ENCODE measurements at places on chromosomes 7 and 10.

GRCh38 chr7:51198654-51199053 is 118.0 kb downstream of the COBL start:
- no peak for DNase-seq

DNA sequence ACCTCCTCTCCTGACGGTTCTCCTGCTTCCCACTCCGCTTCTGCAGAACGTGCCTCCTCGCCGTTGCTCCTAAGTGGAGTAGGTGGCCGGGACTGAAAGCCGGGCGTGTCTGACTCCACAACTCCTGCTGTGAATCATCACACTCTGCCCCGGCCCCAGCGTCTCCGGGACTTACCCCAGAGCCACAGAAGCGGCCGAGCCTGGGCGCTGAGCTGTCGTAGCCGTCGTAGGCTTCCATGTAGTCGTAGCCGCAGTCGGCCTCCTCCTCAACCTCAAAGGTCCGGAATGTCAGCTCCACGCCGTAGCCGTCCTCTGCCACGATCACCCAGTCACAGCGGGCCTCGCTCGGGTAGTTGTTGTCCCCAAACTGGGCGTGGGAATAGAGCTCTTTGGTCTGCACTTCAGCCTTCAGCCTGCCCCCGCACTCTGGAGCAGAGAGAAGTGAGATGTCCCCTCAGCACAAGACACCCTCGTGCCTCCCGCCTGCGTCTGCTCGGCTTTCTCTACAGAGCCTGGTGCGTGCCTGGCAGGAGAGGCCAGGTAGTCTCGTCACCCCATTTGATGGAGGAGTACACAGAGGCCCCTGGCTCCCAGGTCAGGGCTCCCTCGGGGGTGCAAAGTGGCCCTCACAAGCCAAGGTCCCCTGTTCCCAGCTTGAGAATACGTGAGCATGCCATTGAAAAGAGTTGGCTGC is 11.2 kb upstream of the OPALIN start:
- DNase-seq = no peak

GRCh38 chr10:103737735-103738367 is 117.5 kb downstream of the SH3PXD2A start:
- DNase-seq = no peak

DNA sequence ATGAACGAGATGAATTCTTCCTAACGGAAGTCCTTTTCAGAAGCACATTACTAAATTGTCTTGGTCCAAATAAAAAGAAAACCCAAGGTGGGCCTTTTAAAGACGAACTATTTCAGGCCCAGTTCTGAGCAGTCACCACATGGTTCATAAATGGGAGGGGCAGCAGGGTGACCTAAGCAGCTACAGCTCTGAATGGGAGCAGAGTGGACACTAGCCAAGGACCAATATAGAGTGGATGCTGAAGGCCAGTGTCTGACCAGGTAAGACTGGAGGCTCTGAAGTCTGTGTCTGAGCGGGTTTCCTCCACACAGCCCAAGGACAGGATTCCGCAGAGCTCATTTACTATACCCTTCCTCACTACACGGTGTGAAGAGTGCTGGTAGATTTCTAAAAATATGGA is 159.1 kb downstream of the TMEM26 start:
- DNase-seq = no peak

GRCh38 chr10:69315610-69316312 is 37.5 kb downstream of the HK1 start:
- DNase-seq = no peak

Data from uterus (tissue), 4 donors.